EH (cell line): ENCODE measurements at places on chromosomes 2 and 18.

DNA sequence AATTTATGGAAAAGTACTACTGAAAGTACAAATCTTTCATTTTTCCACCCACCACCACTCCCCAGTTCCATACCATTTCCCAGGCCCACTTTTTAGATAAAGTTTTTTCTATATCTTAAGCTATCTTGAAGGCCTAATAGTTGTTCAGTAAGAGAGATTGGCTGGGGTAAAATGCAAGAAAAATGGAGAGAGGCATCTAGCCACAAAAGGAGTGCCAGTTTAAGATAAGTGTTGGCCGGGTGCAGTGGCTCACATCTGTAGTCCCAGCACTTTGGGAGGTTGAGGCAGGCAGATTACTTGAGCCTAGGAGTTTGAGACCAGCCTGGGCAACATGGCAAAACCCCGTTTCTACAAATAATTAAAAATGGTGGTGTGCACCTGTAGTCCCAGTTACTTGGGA, 28.6 kb downstream of the NBEAL1 start:
- DNase-seq = no peak

DNA sequence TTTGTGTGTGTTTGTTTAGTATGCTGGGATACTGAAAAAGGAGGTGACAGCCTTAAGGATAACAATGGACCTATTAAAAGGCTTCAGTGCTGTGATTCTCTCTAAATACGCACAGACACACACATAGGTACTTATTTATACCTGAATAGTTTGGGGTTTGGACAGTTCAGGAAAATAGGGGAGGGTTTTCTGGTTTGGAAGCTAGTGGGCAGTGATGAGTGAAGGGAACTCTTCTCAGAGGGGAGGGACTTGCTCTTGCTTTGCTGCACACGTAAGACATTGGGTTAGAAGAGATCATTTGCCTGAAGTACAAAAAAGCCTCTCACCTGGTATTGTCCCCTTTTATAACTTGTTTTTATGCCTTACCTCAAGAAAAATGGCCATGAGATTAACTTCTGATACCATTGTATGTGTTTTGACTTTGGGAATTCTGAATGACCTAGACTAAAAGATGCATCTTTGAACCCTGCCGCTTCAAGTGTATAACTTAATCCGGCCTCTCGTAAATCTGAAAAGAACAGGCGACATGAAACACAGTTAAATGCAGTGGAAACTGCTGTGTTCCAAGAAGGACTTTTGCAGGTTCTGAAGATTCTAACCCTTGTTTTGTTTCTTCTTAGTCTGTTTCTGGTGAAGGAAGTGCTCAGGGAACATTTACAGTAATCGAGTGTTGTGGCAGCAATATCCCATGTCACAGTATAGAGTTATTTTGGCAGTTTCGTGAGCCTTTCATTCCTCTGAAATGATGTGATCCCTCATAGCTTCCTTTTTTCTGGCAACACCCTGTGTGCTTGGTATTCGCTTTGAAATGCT, 2.5 kb downstream of the CRIM1 start:
- DNase-seq = peak; percentile 84

- peak; percentile 97 for DNase-seq
Observed at GRCh38 chr2:226478109-226478809, 321.4 kb downstream of the IRS1 start.

DNA sequence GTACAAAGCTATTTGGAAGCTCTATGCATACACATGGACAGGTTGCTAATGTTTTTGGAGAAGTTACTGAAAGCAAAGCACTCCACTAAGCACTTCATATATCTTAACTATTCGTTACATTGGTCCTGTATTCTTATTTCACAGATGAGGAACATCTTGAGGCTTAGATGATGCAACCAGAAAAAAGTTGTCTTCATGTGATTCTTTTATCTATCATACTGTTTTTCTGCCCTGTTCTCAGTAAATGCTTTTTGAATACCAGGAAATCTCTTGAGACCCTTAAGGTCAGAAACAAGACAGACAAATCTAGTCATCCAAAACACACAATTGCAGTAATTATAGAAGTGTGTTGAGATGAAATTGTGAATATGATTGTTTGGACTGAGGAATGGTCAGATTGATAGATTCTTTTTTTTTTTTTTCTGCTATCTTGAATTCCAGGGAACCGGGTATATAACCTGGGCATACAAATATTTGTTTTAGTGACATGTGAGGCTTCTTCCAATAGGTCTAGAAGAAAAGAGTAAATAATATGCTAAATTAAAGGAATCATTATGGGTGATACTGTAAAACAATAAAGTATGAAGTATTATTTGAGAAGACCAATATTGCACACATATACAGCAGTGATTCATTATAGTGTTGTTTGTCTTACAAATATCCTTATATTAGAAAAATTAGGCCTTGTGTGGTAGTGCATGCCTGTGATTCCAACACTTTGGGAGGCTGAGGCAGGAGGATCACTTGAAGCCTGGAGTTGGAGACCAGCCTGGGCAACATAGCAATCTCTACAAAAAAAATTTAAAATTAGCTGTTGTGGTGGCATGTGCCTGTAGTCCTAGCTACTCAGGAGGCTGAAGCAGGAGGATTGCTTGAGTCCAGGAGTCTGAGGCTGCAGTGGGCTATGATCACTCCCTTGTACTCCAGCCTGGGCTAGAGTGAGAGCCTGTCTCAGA, 33.7 kb downstream of the EHBP1 start:
- no peak for DNase-seq

DNA sequence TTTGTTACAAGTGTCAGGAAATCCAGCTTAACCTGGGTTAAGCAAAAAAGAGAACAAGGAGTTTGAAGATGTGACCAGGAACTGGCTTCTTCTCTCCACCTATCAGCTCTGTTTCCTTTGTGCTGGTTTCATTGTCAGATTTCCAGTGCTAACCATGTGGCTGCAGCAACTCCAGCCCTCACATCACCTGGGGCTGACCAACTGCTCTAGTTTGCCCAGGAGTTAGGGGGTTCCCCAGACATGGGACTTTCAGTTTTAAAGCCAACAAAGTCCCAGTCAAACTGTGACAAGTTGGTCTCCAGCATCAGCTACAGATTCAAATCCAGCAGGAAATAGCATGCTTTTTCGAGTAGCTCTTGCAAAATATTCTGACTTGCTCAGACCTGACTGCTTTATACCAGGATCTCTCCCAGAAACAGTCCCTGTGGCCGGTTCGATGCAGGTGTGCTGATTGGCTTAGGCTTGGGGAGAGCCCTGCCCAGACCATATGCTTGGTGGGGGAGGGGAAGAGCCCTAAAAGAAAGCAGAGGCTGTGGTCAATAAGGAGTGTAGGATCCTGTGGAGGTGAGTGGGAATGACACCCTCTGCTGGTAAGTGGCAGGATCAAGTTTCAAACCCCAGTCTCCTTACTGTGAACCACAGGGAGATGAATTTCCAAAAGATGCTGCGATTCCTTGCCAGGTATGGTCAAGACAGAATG, 49.5 kb downstream of the KCNE4 start:
- DNase-seq = peak; percentile 63

DNA sequence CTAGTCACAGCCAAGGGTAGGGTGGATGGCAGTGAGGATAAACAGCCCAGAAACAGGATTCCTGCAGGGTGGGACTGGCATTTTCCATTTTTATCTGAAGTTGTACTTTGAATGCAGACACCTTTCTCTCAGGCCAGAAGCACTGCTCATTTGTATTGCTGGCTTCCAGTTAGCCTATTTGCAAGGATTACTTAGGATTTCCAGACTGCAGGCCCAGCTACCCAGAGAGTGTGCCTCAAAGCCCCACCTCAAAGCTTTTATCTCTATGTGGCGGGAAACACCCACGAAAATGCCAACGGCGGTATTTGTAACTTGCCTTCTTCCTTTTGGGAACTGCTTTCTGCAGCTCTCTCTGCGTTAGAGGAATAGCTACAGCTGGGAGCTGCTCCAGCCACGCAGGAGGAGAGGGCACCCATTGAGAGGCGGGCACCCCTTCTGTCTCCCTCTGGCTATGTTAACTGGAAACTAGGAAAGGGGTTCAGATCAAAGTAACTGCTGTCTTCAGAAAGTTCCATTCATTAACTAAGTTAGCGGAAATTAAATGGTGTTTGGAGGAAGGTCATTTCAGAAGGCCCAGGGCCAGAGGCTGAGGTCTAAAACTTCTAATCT, 144.9 kb downstream of the TGIF1 start:
- DNase-seq = peak; percentile 60

DNA sequence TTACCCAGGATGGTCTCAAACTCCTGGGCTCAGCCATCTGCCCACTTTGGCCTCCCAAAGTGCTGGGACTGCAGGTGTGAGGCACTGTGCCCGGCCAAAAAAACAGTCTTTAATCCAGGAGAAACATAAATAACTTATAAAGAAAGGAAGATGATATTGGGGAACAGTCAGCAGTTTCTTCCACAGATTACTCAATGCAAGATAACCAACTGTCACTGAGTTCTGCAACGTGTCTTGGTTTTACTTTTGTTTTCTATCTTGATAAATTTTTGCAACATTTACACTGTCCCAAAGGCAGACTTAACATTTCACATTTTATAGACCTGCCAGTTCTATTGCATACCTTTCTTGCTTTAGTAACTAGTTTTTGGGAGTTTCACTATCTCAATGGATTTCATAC, 71.1 kb downstream of the ANKRD44 start:
- no peak for DNase-seq
